Tongue (tissue), 3 donors: ENCODE measurements at places on chromosomes 13 and 19. TPM values are rescaled to one million over a fixed set of nuclear protein-coding genes. Genes with fewer than 3 reads are reported as not detected.
A peak's percentile ranks its signal among the peaks of the same experiment; 100 is the strongest.

GRCh38 chr19:33887891-33888290, 91.2 kb downstream of the KCTD15 start:
- DNase-seq, result no peak

Gene ADAT3
- 2.8 TPM for total RNA-seq

Gene ZNF418
- 15.8 TPM for total RNA-seq

- DNase-seq, result peak; percentile 89
These were observed 2.7 kb downstream of the VSTM2B start for GRCh38 chr19:29528350-29528945.

Gene IGSF23
- total RNA-seq, result not detected

DNA sequence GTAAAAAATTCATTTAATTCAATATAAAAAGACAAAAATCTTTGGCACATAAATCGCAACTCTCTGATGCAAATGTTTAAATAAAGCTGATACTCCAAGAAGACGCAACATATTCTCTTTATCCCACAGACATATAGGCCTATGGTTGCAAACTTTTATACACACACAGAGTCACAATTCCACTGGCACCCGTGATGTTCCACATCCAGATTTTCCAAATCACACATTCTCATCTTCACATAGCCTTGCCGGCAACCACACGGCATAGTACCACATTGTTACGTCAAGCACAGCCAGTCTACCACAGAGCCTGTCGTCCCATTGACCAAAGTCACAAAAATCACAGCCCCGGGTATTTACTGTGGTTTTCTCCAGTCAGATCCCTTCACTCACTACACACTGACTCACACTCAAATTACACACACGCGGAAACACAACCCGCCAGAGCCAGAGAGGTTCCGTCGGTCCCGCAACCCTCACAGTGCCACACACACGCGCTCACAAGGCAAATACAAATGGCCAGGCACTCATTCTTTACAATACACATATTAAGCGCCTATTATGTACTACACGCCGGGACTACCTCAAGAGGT, 546 bp upstream of the ZNF546 start:
- DNase-seq, result no peak

Gene CGB3
- not detected for total RNA-seq
